Kidney epithelial cell (primary cell): ENCODE measurements at places on chromosomes 5 and 9. TPM values are rescaled to one million over a fixed set of nuclear protein-coding genes. Genes with fewer than 3 reads are reported as not detected.

The C9orf153 gene
- not detected in 2 replicates for total RNA-seq

DNA sequence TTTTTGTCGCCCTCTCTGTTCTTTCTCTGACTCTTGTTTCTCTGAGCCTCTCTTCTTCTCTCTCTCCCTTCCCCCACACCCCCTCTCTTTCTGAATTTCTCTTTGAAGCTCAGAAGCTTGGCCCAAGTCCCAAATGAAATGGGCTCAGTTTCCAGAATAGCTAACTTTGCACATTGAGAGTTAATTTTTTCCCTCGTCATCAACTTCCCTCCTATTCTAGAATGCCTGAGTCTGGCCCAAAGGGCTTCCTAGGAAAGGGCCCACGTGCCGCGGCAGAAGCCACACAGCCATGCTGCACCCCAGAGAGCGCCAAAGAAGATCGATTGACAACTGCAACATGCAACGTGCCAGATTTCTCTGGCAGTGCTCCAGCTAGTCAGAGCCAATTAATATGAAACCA, 588.8 kb upstream of the KLF4 start:
- DNase-seq: no peak

GRCh38 chr9:133275105-133276000, at the start of gene ABO:
Gene ABO, minus strand, starts transcription at chr9:133275201.
- DNase-seq: no peak

The FBXW5 gene
- total RNA-seq: 174 and 222 TPM in 2 replicates

GRCh38 chr9:2623288-2624050, 1.9 kb downstream of the VLDLR start:
- peak; percentile 89 for DNase-seq

GRCh38 chr5:172531704-172532026, 77.3 kb upstream of the SH3PXD2B start:
- DNase-seq: no peak

DNA sequence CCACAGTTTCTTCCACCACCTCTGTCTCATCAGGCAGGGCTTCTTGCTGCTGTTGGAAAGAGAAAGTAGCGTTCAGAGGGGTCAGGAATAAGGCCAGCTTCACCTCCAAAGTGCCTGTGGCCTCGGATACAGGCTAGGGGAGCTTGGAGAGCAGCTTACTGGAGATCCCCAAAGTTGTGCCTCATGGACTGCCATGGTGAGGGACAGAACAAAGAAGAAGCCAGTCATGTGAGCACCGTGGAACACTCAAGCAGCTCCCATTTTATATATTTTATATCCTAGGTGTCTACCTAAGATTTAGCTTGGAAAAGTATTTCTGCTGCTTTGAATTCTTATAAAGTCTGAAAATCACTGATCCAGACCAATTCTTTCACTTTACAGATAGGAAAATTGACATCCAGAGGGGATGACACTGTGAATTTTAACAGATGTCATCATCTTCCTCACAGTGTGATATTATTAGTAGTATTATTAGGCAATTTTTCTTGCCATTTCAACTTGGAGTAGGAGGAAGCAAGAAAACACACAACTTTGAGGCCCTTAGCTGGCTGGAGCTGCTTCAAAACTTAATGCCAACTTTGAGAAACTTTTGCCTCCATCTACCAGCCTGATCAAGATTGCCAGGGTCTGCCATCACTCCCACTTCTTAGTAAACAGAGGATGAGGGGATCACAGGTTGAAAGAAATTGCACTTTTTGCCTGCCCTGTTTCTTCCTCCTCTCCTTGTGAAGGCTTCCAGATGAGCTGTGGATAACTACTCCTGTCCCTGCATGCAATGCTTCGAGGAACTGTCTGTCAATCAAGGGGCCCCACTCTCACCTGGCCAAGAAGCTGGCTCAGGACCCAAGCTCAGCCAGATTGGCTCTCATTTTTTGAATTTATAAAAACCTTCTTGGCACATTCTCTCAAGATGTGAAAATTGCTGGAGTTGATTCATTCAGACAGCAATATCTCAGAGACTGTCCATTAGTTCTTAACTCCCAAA, 11.8 kb downstream of the SPARC start:
- DNase-seq: no peak

DNA sequence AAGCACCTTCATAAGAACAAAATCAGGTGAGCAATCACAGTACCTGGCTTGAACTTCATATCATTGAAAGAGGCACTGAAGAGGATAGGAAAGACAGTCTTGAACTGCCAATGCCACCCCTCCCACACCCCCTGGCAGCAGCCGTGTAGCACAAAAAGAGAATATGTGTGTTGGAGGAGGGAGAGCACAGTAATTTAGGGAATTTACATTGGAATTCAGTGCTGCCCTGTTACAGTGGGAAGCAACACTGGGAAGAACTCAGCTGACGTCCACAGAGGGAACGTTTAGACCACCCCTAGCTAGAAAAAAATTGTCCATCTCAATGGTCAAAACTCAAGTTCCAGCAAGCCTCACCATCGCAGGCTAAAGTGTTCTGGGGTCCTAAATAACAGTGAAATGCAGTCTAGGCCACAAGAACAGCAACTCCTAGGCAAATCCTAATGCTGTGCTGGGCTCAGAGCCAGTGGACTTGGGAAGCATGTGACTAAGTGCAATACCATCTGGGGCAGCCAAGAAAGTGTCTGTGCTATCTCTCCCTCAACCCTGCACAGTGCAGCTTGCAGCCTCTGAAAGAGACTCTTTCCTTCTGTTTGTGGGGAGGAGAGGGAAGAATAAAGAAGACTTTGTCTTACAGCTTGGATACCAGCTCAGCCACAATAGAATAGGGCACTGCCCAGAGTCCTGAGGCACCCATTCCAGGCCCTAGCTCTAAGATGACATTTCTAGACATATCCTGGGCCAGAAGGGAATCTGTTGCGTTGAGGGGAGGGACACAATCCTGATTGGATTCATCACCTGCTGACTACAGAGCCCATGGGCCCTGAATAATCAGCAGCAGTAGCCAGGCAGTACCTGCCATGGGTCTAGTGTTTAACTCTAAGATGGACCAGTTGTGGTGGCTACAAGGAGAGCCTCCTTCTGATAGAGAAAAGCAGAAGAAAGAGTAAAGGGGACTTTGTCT, 62.1 kb upstream of the VLDLR start:
- peak; percentile 67 for DNase-seq

DNA sequence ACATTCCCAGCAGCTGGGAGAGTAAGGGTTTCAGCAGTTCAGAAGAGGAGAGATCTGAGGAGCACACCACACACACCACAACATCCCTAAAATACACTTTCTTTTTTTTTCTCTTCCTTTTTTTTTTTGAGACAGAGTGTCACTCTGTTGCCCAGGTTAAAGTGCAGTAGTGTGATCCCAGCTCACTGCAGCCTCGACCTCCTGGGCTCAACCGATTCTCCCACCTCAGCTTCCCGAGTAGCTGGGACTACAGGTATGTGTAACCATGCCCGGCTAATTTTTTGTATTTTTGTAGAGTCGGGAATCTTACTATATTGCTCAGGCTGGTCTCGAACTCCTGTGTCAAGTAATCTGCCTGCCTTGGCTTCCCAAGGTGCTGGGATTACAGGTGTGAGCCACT, 9.7 kb upstream of the UBAP1 start:
- DNase-seq: no peak

GRCh38 chr5:179772351-179772750, 21.4 kb upstream of the LTC4S start:
- DNase-seq: no peak

The KDM4C gene
- 14.7 and 15.1 TPM in 2 replicates for total RNA-seq

DNA sequence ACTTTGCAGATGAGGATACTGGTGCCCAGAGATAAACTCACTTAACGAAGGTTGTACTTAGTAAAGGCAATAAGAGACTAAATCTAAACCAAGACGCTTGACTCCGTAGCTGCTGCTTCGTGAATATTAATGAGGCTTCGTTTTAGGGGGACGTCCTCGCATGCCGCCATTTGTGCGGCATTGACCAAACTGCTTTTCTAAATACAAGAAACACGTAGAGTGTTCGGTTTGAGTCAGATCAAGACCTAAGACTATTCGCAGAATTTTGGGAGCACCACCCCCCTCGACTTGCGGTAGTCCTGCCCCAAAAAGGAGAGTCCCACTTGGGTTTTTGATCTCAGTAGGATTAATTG, 1.1 kb downstream of the NPM1 start:
- DNase-seq: no peak

The LCN12 gene
- 1.2 TPM in 1 of 2 replicates, not detected in the other for total RNA-seq

The ADCY2 gene
- 0.25 and 0.62 TPM in 2 replicates for total RNA-seq

The LHFPL2 gene
- 33.1 and 39.0 TPM in 2 replicates for total RNA-seq

DNA sequence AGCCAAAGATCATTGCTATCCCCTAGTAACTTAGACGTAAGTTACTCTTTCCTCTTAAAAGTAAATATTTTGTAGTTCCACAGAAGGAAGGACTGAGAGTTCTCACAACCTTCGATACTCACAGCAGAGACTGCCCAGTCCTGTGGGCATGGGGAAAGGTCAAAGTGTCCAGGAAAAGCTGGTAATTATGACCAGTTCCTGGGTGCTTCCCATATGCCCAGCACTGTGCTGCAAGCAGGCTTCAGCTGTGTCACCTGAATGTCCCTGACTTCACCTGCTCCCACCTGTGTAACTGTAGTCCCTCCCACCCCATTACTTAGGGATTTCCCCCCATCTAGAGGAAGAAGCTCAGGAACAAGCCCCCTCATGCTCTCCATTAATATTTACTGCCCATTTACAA, 18.0 kb upstream of the SH3RF2 start:
- DNase-seq: no peak

The TMEM252 gene
- total RNA-seq: not detected in 2 replicates

DNA sequence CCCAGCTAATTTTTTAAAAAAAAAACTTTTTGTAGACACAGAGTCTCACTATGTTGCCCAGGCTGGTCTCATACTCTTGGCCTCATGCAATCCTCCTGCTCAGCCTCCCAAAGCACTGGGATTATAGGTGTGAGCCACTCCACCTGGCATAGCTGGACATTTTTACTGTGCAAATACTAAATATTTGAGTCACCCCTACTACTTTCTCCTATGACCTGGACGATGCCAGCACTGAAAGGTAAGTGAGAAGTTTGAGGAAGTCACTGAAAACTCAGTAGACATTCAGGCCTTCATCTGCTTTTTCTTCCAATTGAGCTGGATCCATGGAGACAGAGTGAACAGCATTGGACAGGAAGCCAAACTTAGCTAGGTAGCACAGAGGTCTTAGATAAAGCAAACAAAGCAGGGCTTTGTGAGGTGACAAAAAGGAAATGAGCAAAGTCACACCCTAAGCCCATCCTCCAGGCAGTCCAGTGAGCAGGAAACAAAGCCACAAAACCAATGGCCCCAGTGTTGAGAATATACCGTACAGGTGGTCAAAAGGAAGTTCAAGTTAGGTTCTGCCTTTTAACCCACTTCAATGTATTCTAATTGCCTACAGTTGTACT, 192.6 kb upstream of the RASA1 start:
- no peak for DNase-seq

The PCDHGA4 gene
- 3.5 and 3.6 TPM in 2 replicates for total RNA-seq

- no peak for DNase-seq
Measured at GRCh38 chr9:137411260-137411644, 11.7 kb downstream of the EXD3 start.

GRCh38 chr5:139078345-139078744, 119.8 kb downstream of the SIL1 start:
- DNase-seq: no peak

DNA sequence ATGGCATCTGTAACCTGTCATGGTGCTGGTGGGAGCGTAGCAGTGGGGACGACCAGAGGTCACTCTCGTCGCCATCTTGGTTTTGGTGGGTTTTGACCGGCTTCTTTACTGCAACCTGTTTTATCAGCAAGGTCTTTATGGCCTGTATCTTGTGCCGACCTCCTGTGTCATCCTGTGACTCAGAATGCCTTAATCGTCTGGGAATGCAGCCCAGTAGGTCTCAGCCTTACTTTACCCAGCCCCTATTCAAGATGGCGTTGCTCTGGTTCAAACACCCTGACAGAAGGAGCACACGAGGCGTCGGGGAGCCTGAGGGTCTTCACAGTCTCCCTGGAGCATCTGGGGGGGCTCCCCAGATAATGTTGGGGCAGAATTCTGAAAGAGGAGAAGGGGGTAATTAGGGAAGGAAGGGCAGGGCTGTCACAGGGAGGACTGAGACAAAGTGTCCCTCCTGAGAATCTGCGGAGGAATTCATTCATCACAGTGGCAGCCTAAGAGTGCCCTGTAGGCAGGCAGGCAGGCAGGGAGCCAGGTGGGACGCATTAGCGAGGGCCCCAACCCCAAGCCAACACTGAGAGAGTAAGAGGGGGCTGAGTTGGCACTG, 21.3 kb upstream of the NCS1 start:
- DNase-seq: no peak

The ST6GALNAC6 gene
- total RNA-seq: 25.6 and 31.1 TPM in 2 replicates

DNA sequence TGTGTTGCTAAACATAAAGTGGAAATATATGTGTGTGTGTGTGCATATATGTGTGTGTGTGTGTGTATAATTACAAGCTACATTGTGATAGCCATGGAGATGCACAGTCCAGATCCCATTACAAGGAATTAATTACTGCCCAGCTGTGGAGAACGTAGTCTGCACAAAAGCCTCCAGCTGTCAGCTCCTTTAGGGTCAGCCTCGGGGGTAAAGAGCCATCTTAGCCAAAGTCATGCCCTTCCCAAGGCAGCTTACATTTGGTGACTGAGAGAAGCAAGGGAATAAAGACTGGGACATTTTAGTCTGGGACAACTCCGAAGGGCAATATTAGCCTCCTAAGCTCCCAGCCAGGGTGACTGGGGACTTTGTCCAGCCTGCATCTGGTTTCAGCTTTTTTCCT, 21.9 kb upstream of the FOCAD start:
- no peak for DNase-seq

DNA sequence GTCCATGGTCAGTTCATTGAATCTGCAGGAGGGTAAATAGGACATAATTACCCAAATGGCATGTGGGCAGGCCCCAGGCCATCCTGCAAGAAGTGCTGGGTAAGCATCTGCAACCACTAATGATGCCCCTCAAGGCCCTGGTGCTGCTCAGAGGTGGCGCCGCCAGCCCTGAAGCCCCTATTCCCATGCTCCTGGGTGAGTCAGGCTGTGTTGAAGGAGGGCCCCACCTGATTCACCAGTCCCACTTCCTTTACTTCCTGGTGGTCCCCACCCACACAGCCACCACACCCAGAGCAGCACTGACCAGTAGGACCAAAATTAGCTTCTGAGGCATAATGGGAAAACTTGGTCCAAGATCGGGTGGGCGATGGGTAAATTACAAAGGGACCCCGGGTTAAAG, 120.4 kb upstream of the SPRY4 start:
- DNase-seq: no peak

- no peak for DNase-seq
Measured at GRCh38 chr9:121880343-121880898, 212.7 kb downstream of the TTLL11 start.

- DNase-seq: no peak
Measured at GRCh38 chr9:98333703-98334582, 78.5 kb upstream of the TBC1D2 start.

- DNase-seq: no peak
Measured at GRCh38 chr5:55535199-55535905, 588 bp upstream of the PLPP1 start.

GRCh38 chr9:111904891-111905291, 8.3 kb downstream of the UGCG start:
- no peak for DNase-seq

The CYFIP2 gene
- 93.5 and 99.9 TPM in 2 replicates for total RNA-seq

DNA sequence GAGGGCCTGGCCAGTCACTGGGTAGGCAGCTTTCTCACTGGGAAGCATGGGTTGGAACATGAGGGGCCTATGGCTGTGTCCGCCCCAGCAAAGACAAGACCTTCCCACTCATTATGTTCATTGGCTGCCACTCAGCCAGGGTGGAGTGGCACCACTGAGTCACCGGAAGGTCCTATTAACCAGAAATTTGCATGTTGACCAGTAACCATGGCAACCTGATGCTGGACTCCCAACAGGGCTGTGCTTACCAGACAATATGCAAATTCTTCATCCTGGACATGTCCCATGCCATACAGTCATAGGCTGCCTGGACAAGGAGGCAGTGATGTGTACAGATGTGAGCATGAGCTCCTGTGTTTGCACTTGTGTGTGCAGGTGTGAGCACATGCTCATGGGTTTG, 66.7 kb downstream of the PSD2 start:
- no peak for DNase-seq
